NCI-H460 (cell line): ENCODE measurements at places on chromosomes 6 and 20.

DNA sequence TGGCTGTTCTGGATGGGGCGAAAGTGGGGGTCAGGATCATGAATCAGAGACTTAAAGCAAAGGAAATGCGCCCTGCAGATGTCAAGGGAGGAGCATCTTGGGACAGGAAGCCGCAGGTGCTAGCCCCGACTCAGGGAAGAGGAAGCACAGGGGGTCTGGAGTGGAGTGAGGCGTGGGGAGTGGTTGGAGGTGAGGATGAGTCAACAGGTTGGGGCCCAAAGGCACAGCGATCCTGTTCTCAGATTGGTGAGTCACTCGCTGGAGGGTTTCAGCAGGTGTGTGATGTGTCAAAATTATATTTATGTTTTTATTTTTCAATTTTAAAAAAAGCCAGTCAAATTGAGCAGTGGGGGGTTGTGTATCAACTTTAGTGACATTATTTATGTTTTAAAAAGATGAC lies 19.0 kb downstream of the PACSIN1 start:
- no peak for DNase-seq

GRCh38 chr6:133179481-133179880 lies 61.7 kb upstream of the EYA4 start:
- no peak for DNase-seq

DNA sequence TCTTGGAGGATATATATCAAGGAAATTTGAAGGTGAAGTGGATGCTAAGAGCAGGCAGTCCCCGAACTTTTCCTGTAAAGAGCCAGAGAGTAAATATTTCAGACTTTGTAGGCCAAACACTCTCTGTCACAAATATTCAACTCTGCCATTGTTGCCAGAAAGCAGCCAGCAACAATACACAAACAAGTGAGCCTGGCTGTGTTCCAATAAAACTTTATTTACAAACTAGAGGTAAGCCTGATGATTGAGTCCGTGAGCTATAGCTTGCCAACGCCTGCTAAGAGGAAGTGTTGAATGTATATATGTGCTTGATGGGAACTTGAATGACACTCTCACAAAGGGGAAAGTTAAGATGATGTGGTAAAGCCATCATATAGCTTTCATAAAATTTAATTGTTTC lies 166.0 kb upstream of the PLN start:
- DNase-seq: no peak

DNA sequence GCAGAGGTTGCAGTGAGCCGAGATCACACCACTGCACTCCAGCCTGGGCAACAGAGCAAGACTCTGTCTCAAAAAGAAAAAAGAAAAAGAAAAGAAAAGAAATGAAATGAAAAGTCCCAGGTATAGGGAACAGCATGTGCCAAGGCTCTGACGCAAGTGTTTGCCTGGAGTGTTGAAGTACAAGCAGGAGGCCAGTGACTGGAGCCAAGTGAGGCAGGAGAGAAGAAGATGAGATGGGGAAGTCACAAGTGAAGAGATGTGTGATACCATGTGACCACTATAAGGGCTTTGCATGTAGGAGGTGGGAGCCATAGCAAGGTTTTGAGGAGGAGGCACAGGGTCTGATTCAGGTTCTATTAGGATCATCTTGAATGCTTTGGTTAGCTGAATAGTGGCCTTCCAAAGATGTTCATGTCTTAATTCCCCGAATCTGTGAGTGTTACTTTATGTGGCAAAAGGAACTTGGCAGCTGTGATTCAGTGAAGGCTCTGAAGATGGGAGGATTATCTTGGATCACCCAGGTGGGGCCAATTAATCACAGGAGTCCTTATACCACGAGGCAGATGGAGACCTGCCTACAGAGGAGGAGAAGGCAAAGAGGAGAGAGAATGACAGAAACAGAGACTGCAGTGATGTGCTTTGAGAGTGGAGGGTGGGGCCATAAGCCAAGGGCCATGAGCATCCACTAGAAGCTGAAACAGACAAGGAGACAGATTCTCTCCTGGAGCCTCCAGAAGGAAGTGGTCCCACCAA lies 91.1 kb upstream of the PTPN1 start:
- DNase-seq: no peak
